ENCODE measurements at places on chromosomes 2 and 18. TPM values are rescaled to one million over a fixed set of nuclear protein-coding genes. Genes with fewer than 3 reads are reported as not detected.

Gene GLI2
- total RNA-seq: 6.6 TPM

Gene GATA6
- 61.4 TPM for total RNA-seq

Gene IL37
- total RNA-seq: not detected

Gene PHOSPHO2
- total RNA-seq: 0.36 TPM

Gene SLC35G4
- total RNA-seq: not detected

Gene ANKRD23
- total RNA-seq: 0.32 TPM

Gene BOLL
- not detected for total RNA-seq

Gene GPR75
- not detected for total RNA-seq

Gene AQP4
- total RNA-seq: not detected

Gene OXER1
- not detected for total RNA-seq

Gene LYPD6
- not detected for total RNA-seq

Gene HMSD
- not detected for total RNA-seq

Gene INHA
- total RNA-seq: not detected

Gene BCL2L11
- 3.4 TPM for total RNA-seq

Gene ZFP36L2
- total RNA-seq: 27.9 TPM

Gene IMP4
- 72.1 TPM for total RNA-seq

Gene SERPINB12
- total RNA-seq: not detected

Gene GPAT2
- 8.5 TPM for total RNA-seq

Gene NT5DC4
- total RNA-seq: not detected

Gene LINC00305
- not detected for total RNA-seq

Gene KCNF1
- not detected for total RNA-seq

Gene AAMP
- 86.7 TPM for total RNA-seq

Measured in cardiac atrium fibroblast (primary cell).